ENCODE measurements at places on chromosomes 12 and 14.
A peak's percentile ranks its signal among the peaks of the same experiment; 100 is the strongest.

DNA sequence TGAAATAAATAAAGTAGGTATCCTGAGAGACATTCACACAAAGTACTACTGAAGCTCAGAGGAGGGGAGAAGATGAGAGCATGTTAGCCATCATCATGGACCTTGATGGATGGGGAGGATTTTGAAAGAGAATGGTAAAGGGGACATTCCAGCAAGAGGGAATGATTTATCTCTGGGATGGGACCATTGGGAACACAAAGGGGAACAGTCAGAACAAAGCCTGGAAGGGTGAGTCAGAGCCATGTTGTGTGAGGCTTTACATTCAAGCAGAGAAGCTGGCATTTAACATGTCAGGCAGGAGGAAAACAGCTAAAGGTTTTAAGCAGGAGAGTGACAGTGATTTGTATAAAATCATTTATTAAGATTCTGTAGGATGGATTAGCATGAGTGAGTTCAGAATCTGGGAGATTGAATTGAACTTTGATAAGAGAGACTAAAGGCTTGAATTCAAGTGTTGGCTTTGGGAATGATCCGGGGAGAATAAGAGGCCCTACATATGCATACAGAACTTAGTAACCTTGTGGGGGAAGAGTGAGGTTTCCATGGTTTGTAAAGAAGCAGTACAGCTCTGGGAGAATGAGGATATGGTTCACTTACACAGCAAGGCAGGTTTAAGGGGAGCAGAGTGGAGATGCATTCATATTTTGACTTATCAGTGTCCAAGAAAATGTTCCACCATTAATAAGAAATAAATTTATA lies 174.4 kb downstream of the SYT10 start:
- DNase-seq = no peak

- DNase-seq = no peak
Measured at GRCh38 chr12:65189028-65189718, 19.8 kb downstream of the LEMD3 start.

DNA sequence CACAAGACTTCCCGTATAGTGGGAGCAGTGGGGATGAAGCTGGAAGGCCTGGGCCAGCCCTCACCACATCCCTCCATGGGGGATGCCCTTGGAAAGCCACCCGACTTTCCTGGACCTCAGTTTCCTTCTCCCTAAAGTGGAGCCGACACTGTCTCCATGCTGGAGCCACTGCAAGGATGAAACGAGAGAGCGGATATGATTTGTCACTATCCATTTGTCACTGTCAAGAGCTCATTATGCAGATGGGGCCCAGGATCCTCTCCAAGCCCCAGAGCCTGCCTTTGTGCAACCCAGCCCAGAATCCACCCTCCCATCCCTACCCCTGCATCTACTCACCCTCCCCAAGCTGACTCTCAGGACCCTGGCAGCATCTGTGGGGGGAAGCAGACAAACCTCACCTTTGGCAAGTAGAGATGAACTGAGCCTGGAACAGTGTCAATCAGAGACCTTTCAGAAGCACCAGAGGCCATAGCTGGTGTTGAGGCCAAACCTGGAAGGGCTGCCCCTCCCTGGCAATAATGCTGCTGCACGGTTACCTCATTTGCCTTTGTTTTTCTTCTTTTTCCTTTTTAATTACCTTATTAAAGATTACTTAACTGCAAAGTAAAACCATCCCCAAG lies 287.7 kb upstream of the RTL1 start:
- no peak for DNase-seq

DNA sequence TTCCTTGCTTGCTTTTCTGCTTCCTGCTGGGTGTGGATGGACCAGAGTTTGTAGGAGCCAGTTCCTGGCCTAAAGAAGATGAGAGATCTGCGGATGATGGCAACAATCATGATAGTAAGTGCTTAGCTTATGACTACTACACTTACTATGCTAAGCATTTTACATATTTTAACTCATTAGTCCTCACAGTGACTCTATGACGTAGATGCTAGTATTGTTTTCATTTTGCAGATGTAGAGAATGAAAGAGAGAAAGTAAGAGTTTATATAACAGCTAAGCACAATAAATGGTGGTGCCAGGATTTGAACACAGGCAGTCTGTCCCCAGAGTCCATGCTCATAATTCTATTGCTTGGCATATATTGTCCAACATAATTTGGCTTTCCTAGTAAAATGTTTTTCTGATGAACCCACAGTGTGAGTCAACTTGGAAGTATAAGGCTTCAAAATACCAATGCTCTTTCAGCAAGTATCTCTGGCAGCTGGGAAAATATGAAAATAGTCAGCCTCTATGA lies 363.2 kb upstream of the DDHD1 start:
- DNase-seq = no peak

GRCh38 chr14:36479344-36479743 lies 40.7 kb downstream of the NKX2-1 start:
- DNase-seq = no peak

- no peak for DNase-seq
Measured at GRCh38 chr12:95118788-95119179, 45.4 kb upstream of the NR2C1 start.

DNA sequence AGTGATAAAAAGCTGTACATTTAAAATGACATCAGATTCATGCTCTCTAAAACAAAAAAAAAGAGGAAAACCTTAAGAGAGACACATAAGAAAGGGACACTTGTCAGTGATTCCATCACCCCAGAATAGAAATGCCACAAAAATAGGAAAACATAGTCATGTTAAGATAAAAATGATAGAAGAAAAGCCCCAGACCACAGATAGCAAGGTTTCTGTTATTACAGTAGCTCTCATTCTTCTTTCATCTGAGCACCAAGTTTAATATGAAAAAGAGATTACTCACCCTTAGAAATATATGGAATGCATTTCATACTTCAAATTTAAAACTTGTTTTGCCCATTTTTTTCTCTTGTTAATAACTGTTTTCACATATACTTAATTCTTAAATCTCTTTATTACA lies 217.2 kb downstream of the EGLN3 start:
- no peak for DNase-seq

DNA sequence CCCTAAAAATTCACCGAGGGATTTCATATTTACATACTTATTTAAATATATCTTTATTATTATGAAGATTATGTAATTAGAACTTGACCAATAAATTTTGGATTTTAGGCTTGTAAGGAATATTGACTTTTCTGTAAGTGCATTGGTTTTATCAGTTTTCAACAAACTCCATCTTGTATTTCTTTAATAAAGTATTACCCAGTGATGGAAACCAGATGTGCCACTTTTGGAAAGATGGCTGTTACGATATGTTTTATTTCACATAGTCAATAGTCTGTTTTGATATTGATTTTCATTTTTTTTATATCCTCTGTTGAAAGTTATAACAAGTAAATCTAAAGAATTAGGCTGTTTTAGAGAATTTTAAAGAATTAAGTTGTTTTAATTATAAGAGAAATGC lies 1.8 kb downstream of the MON2 start:
- DNase-seq = no peak

DNA sequence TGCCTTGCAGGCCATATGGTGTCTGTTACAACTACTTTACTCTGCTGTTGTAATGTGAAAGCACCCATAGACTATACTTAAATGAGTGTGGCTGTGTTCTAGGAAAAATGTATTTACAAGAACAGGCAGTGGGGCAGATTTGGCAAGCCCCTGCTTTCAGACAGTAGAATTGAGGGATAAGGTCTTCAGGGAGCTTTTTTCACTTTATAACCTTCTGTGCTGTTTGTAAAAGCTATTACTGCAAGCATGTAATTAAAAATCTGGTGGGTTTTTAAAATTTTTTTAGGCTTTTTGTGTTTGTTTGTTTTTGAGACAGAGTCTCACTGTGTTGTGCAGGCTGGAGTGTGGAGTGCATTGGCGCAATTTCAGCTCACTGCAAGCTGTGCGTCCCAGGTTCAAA lies 73.9 kb downstream of the VEZT start:
- no peak for DNase-seq

DNA sequence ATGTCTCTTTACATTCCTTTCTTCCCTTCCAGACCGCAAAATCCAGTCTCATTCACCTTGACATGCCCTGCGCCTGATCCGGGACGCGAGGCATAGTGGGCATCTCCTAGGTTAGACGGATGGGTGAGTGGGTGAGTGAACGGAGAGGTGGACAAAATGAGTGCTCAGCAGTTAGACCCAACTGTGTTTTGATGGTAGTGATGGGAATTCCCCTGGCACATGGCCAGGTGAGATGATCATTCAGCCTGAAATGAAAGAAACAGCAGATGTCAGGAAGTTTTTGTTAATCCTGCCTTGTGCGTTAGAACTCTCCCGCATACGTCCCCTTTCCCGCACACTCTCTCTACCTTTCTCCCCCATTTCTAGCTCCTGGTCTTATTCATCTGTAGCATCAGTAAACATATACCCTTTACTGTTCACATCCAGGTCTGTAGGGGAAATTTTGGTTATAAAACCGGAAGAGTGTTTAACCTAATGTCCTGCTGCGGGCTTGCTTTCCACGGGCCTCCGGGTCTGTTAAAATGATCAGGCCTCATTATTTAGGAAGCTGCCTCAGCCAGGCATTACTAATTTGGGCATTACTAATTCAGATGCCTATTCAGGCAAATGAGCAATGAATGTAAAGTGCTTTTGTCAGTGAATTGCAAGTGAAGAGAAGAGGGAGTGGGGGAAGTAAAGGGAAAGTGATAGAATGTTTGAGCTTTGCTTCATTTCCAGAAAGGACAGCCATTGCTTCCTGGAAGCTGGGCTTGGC lies 172.8 kb downstream of the ETV6 start:
- DNase-seq = peak; percentile 24

DNA sequence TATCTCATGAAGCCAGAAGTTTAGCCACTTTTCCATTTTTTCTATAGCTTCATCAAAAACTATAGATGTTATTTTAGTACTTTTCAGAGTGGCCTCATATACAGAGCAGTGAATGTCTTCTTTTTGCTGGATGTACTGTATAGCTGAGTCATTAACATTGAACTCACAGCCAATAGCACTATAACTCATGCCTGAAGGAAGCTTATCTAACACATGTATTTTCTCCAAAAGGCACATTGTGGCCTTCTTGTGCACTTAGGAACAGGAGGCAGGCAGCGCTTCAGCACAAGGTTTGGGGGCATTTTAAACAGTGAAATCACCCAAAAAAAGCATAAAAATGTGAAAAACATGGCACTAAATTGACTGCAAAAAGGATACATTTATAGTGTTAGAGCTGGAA lies 336.8 kb upstream of the TMTC1 start:
- DNase-seq = no peak

DNA sequence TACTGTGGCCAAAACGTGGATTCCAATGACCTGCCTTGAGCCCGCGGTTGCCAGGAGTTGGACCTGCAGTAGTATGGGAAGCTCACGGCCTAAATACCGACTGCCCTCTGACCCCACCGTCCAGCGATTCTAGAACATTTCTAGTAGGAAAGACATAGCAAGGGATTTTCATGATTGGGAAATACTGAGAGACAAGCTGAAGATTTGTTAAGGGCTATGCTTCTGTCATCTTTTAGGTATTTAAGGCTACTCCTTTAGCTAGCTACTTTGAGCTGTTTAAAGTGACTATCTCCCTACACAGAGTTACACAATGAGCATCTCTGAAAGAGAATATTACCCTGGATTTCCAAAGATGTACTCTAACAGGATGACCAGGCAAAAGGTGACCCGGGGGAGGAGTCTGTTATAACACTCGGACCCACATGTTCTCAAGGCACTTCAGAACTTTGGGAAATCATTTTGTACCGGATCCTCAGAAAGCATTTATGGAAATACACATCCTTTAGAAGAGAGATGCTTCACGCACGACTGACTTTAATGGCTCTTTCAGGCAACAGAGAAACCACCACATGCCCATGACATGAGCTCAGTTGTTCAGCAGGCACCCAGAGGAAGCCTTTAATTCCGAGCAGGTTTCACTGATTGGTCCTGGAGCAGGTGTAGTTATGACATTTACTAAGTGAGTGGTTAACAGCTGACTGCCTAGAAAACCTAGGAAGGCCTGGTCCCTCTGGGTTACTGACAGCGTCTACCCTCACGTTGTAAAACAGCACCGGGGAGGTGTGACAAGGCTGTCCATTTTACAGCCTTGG lies 4.2 kb downstream of the BAG5 start:
- no peak for DNase-seq

GRCh38 chr12:106794369-106794768 lies 19.9 kb downstream of the RIC8B start:
- no peak for DNase-seq

- DNase-seq = no peak
Measured at GRCh38 chr12:104222976-104223375, 7.4 kb downstream of the TXNRD1 start.

GRCh38 chr12:44728566-44728965 lies 147.5 kb downstream of the NELL2 start:
- DNase-seq = no peak

DNA sequence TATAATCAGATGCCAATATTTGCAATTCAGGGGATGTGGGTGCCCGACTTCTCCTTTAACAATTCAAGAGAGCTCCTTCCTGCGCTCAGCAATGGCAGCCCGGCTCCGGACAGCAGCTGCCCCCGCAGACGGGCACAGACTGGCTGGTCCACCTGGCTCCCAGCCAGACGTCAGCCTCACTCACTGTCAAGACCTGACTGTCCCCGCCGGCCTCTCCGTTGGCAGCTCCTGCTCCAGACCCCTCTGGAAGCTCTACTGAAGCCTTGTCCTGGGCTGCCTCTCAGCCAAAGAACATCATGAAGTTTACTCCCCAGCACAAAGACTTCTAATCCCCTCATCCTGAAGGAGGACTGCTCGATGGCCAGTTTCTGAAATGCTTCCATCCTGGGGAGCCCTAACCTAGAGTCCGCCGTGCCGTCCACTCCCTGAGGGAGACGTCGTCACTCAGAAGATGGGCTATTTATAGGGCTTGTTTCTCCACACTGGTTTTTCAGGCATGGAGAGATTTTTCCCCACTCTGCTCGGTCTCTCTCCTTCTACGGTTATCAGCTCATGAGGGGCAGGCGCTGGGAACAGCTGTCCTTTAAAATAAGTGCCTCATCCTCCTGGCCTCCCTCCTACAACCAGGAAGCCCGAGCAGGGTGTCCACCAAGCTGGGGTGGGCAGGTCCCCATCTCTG lies 126.2 kb downstream of the RFLNA start:
- no peak for DNase-seq

DNA sequence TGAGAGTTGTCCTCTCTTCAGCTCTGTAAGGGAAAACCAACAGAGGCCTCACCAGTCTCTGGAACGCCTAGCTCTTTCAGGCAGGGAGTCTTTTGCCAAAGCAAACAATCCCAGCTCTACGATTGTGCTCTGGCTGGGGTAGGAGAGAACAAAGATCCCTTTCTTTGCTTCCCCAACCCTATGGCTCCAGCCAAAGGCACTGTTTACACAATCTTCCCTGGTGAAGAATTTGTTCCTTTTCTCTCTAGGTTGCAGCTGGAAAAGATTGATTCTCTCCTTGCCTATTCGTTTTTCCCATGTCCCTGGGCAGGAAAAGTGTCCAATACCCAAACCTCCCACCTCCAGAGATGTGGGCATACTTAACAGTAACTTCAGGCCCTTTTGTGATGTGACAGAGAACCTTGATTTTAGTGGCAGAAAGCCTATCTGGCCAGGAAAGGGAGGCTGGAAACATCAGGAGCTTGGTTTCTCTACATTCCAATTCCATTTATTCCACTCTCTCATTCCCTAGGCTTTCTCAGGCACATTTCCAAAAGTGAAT lies 16.8 kb downstream of the ATP5MC2 start:
- no peak for DNase-seq

- DNase-seq = no peak
Measured at GRCh38 chr14:21070610-21071224, 613 bp downstream of the ARHGEF40 start.

Data from stimulated activated CD8-positive, alpha-beta memory T cell treated with anti-CD3 and anti-CD28 coated beads, Interleukin-4, amount 100 ng/mL, for 24 hours (primary cell).